ENCODE measurements at places on chromosomes 13 and 19.

DNA sequence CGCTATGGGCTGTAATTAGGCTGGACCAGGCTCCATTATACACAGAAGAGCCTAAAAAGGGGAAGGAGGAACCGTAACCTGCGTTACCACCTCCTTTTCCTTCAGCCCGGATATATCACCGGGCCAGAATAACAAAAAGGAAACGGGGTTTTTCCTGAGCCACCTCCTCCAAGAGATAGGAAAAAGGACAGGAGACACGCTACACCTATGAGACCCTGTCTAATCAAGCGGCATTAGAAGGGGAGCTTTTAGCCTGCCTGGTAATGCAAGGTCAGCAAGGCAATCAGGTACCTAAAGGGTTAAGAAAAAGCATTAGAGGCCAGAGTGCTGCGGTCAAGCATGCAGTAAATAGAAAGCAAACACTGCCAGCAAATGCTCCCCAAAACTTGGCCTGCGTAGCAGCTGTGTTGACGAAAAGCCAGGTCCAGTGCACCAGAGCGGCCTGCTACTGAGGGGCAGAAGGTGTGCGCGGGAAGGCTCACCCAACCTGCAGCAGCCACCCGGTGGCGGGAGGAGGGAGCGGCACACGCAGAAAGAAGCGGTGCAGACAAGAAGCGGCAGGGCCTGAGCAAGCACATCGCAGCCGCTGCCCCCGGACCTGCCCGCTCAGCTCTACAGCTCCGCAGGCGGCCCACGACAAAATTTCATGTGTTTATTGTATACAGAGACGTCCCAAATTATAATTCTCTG, 1466.1 kb downstream of the UQCRFS1 start:
- no peak for DNase-seq

- DNase-seq, result no peak
These were observed 23.0 kb downstream of the ATP4B start for GRCh38 chr13:113635048-113635420.

GRCh38 chr19:7926021-7926726, at the start of gene CTXN1:
CTXN1 (minus strand) TSS chr19:7926135; CDS start chr19:7925538, 597 bp downstream.
- no peak for DNase-seq

DNA sequence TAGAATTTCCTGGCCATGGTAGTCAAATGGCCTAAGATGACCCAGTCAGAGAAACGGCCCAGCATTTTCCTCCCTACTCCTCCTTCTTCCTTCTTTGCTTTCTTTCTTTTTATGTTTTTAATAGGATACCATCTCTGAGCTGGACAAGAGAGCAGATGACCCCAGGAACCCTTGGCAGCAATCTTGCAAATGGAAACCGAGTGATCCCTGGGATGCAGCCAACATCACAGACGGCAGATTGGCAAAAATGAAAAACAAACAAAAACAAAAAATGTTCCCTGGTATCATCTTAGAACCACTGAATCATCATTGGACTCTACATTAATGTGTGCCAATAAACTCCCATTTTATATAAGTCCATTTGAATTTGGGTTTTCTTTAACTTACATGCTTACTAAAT, 424.4 kb downstream of the FGF14 start:
- no peak for DNase-seq

- no peak for DNase-seq
These were observed 40.0 kb downstream of the UNC13A start for GRCh38 chr19:17648097-17648660.

- DNase-seq, result no peak
These were observed 194.1 kb downstream of the USP12 start for GRCh38 chr13:26977541-26977940.

- no peak for DNase-seq
These were observed 27.2 kb downstream of the MYH14 start for GRCh38 chr19:50230379-50231351.

GRCh38 chr13:46683676-46684260, 113.2 kb downstream of the ESD start:
- DNase-seq, result peak; percentile 57

DNA sequence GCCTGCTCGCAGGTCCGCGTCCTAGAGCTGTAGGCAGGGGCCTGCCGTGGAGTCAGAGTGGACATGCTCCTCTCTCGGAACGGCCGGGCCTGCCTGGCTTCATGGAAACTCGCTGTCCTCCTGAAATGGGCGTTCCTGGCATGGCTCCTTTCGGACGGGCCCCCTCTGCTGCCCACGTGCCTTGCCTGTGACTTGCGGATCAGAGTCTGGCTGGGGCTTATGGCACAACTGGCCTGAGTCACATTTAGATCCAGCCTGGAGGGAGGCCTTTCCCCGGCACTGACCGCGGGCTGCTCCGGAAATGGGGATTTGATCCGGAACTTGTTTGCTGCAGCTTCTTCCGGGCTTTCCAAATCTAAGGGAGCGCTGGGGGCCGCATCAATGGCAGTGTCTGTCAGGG, 28.1 kb downstream of the THSD1 start:
- DNase-seq, result no peak

DNA sequence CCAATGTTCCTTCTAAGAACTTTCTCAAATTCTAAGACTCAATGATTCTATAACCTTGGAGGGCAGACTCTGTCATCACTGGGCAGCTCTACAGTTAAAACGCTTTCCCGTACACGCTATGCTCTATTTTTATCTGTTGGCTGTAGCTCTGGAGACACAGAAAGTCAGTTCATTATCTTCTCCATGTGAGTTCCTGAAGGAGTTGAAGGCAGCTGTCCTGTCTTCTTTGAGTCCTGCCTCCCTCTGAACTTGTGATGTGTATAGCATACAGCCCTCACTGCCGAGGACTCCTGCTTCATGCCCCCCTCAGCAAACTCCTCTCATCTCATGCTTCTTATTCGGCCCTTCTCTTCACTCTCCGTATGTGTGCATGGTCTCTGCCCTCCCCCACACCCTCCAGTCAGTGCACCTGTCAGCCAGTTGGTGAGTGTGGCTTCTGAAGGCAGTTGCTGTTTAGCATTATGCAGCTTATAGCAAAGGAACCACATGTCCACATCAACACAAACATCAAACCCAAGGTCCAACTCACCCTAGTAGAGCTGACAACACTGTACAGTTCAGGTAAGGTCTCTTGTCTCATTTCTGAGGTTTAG, 504.9 kb downstream of the DIAPH3 start:
- DNase-seq, result no peak

DNA sequence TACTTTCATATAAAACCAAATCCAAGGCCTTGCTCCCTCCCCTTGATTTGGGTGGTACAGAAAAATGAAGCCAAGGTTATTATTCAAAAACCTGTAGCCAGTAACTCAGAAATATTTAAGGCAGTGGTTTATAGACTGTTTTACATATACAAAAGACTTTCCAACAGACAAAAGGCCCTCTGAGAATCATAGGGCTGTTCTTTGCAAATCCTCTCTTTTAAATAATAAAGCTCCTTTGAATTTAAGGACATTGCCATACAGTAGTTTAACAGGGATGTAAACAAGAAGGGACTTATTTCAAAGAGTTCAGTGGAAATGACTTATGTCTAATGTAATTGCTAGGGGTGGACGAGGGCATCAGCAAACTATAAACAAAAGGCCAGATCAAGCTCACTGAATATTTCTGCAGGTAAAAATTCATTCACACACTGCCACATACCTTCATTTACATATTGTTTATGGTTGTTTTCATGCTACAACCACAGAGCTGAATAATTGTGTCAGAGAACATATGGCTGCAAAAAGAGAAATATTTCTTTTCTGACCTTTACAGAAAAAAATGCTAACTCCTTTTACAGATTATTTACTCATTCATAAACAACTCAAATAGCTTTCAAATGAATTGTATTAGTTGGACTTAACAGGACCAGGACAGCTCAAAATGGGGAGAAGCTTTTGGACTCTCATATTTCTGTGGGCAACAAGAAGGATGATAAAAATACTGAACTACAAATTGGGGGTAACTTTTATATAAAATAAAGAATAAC, 665.6 kb downstream of the SLITRK1 start:
- no peak for DNase-seq

- DNase-seq, result no peak
These were observed 264.7 kb downstream of the MZT1 start for GRCh38 chr13:72462726-72463125.

- no peak for DNase-seq
These were observed 35.2 kb downstream of the PIP5K1C start for GRCh38 chr19:3664879-3665642.

DNA sequence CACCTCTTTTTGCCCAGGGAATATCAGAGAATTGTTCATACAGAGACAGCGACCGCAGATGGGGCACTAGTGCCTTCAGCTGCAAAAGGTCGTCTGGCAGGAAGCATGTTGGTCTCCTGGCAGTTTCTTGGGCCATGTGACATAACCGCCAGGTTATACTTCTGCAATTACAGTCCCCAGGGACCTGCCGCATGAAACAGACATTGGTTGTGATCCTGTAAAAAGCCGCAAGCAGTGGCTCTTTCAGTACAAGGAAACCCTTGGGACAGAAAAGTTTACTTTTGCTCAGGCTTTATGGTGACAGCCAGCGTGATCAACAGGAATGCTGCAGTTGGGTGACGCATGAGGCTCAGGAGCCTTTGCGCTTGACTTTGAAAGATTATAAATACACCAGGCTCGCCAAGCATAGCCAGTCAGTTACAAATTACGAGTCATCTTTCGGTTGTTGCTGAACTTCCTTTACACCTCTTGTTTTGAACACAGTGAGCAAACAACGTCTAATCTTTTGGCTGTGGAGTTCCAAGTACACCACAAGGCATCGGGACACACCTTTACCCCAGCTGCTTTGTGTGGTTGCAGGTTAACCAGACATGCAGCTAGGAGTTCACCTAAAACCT, 50.5 kb upstream of the UBE2L5 start:
- DNase-seq, result no peak

GRCh38 chr13:81800433-81800832, 1459.5 kb upstream of the SPRY2 start:
- DNase-seq, result no peak

DNA sequence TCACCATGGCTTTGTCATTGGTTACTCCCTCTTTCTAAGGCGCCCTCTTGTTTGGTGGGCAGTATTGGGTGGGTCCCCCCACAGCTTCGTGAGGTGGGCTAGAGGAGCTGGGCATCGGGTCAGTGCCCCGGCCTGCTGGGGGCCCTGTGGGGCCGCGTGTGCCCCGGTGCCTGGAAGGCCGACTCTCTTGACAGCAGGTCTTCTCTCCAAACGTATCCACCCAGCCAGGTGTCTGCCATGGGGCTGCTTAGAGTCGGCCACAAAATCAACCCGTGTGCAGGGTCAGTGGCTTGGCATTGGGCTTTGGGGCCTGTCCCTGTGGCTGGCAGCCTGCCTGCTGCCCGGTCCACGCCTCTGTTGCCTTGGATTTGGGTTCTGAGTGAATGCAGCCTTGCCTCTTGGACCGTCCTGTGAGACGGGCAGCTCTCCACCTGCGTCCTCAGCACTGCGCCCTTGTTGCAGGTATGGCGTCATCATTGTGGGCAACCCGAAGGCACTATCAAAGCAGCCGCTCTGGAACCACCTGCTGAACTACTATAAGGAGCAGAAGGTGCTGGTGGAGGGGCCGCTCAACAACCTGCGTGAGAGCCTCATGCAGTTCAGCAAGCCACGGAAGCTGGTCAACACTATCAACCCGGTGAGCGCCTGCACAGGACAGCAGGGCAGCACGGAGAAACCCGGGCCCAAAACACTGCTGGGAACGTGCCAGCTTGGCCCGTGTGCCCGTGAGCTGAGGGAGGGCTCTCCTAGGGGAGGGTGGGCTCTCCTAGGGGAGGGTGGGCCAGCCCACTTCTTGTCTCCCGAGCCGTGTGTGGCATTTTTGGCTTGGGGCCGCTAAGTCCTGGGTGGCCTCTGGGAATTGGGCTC, 31.4 kb downstream of the UPF1 start:
- DNase-seq, result no peak

Measured in fibroblast of skin of left biceps (primary cell).